ENCODE measurements at places on chromosomes 5 and 9. TPM values are rescaled to one million over a fixed set of nuclear protein-coding genes. Genes with fewer than 3 reads are reported as not detected.

DNA sequence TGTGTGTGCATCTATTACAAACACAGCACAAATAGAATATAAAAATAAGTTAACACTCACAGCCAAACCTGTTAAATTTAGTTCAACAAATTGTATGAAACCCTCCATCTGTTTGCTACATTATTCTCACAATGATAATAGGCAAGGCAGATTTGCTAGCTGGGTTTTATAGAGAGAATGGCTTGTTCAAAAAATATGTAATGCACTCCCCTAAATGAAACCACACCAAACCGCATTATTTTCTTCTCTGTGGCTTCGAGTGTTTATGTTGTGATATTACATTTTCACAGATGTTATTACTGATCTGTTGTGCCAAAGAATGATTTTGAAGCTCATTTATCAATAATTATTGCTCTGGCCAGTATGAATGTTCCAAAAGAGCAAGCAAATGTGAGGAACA lies 92.9 kb downstream of the SPATA31D1 start:
- DNase-seq: no peak

GRCh38 chr5:34957857-34958690 lies 28.7 kb downstream of the DNAJC21 start:
- peak; percentile 56 for DNase-seq

GRCh38 chr9:3415906-3416305 lies 109.9 kb downstream of the RFX3 start:
- no peak for DNase-seq

- DNase-seq: no peak
Observed at GRCh38 chr9:113654605-113655428, 191.3 kb downstream of the RGS3 start.

DNA sequence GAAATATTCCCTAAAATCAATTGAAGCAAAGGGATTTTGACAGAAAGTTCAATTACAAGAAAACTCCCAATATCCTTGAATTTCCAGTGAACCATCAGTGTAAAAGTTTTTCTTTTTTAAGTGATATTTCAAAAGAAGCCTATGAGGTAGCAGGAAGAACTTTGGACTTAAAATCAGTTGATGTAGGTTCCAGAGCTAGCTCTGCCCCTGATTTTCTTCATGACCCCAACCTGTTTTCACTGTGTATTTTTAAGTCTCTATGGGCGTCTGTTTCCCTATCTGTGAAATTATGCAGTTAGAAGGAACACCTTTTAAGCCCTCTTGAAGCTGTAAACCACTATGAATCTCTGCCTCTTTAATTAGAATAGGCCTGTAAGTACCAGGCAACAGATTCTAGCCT lies 66.2 kb upstream of the SLC1A1 start:
- DNase-seq: no peak

GRCh38 chr9:124814164-124814535 lies 37.2 kb downstream of the OLFML2A start:
- no peak for DNase-seq

- no peak for DNase-seq
Observed at GRCh38 chr9:35840881-35841644, 12.0 kb downstream of the TMEM8B start.

HAVCR2 gene
- not detected for total RNA-seq

RNF183 gene
- 7.1 TPM for total RNA-seq

RMRP gene
- 23,916 TPM for total RNA-seq

CNTNAP3B gene
- total RNA-seq: 1.3 TPM

SLC22A4 gene
- total RNA-seq: 0.26 TPM

PCDHA2 gene
- 0.05 TPM for total RNA-seq
